CD4-positive, alpha-beta memory T cell (primary cell): ENCODE measurements at places on chromosomes 4 and X. TPM values are rescaled to one million over a fixed set of nuclear protein-coding genes. Genes with fewer than 3 reads are reported as not detected.

- DNase-seq = no peak
These were observed 154.5 kb downstream of the GRXCR1 start for GRCh38 chr4:43047058-43047457.

DNA sequence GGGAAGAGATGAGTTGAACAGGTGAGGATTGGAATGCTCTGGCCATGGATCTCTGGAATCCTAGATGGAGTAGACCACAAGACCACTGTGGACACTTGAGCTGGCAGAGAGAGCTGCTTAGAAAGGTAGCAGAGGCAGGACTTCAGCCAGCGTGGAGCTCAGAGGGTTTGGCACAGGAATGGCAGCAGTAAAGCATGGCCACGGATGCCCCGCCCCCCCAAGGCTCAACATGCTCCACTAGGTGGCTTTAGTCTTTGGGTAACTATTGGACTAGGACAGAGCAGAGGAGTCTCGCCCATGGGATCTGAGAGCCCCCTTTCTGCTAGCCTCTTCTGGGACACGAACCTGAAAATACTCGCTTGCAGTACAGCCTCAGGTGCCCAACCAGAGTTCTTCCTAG is 150.1 kb upstream of the NEIL3 start:
- no peak for DNase-seq

- no peak for DNase-seq
These were observed 34.6 kb downstream of the JAKMIP1 start for GRCh38 chr4:6165766-6166165.

DNA sequence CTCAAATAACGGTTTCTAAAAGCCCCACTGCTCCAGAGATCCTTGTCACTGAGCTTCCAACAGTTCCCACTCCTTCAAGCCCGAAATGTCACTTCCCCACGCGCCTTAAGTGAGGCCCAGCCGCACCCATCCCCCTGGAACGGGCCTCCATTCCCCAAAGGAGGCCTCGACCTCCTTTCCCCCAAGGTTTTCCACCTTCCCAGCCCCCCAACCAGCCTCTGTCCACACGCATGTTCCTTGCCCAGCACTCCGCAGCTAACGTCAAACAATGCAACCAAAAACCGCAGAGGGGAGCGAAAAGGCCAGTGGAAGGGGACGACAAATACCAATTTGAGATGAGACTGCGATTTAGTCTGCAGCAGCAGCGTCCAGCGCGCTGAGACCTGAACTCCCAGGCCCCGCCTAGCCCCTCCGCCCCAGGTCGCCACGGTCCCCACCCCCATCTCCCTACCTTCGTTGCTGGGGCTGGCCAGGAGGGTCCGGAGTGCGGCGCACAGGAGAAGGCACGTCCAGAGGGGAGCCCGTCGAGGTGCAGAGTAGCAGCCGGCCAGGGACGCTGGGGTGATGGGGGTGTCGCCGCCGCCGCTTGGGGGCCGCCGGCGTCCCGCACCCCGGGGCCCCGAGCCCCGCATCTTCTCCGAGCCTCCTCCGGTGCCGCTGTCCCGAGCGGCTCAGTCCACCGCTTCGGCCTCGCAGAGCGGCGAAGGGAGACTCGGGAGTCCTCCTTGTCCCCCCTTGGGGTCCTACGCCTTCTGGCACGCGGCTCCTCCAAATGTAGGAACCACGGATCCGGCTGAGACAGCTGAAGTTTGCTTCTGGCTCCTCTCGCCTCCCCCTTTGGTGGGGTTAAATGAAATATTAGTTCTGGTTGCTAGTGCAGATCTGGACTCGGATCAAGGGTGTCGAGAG is 924 bp downstream of the EPHA5 start:
- no peak for DNase-seq

DNA sequence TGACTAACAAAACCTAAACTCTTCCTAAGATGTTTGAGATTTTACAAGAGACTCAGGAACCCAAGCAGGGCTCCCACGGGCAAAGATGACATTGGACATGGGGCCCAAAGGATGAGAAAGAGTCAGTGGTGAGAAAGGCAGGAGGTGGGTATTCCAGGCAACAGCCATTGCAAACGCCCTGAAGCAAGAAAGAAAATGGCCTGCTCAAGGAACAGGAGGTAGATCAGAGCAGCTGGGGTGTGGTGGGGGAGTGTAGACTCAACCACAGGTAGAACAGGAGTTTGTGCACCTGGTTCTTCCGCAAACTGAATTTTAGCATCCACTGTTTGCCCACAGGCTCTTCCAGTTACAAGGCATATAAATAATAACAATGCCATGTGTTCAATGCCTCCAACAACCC is 3.3 kb downstream of the PPP2R2C start:
- no peak for DNase-seq

DNA sequence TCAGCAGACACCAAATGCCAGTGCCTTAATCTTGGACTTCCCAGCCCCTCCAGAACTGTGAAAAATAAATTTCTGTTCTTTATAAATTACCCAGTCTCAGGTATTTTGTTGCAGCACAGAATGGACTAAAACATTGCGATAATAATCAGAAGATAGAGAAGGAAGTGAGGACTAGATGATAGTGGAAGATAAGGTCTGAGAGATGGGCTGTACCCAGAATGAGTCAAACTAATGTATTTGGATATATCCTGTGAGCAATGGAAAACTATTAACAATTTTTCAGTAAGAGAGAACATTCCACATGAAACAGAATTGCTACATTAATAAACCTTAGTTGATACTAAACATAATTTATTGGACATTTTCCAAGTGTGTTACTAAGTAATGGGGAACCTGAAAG is 93.3 kb downstream of the FANCB start:
- no peak for DNase-seq

GRCh38 chr4:55351824-55352223 is 5.8 kb downstream of the SRD5A3 start:
- DNase-seq = no peak

DNA sequence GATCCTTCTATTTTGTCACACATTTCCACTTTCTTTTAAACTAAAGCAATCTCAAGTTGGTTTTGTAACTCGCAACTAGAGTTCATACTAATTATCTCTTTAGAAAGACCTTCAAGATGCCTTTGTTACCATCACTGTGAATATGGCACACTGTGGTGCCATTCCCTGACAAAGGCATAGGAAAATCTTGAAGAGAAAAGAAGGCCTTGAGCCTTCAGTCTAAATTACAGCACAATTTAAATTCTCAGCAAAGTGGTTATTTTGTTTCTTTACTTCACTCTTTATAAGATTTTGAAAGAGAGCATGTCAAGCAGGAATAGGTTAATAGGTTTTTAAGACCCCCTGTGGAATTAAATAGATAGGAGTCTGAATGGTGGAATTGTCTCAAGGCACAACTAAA is 89.0 kb upstream of the BANK1 start:
- DNase-seq = no peak

The ERAS gene
- not detected for polyA plus RNA-seq

The CXCL6 gene
- not detected for polyA plus RNA-seq
